ENCODE measurements at places on chromosomes 3 and 15. TPM values are rescaled to one million over a fixed set of nuclear protein-coding genes. Genes with fewer than 3 reads are reported as not detected.

Gene TRIM71
- polyA plus RNA-seq, result not detected

Gene SAMD7
- not detected for polyA plus RNA-seq

Gene PLD1
- not detected for polyA plus RNA-seq

Gene LRRC49
- polyA plus RNA-seq, result not detected

Gene PTPRG
- polyA plus RNA-seq, result not detected

Gene CFAP100
- polyA plus RNA-seq, result not detected

Gene CELSR3
- 0.42 TPM for polyA plus RNA-seq

Gene KIF7
- 0.17 TPM for polyA plus RNA-seq

Gene ALPK3
- polyA plus RNA-seq, result not detected

Gene BCHE
- not detected for polyA plus RNA-seq

Gene MYEF2
- 2.3 TPM for polyA plus RNA-seq

Gene NRG4
- not detected for polyA plus RNA-seq

Gene LRRN1
- polyA plus RNA-seq, result 1.7 TPM

Gene CP
- not detected for polyA plus RNA-seq

Gene COLQ
- polyA plus RNA-seq, result 0.15 TPM

Gene GRAMD1C
- not detected for polyA plus RNA-seq

Gene HES1
- not detected for polyA plus RNA-seq

Gene CD47
- polyA plus RNA-seq, result 164 TPM

Gene PLSCR2
- 1.2 TPM for polyA plus RNA-seq

Gene SERPINI2
- not detected for polyA plus RNA-seq

Gene OR5K2
- not detected for polyA plus RNA-seq

Gene DLEC1
- polyA plus RNA-seq, result 0.37 TPM

Gene OIP5
- not detected for polyA plus RNA-seq

Gene MORC1
- polyA plus RNA-seq, result not detected

Gene SEC62
- 170 TPM for polyA plus RNA-seq

Gene NLGN1
- not detected for polyA plus RNA-seq

Gene C3orf33
- 4.4 TPM for polyA plus RNA-seq

Gene ITIH1
- not detected for polyA plus RNA-seq

Gene XCR1
- polyA plus RNA-seq, result not detected

Gene C3orf85
- not detected for polyA plus RNA-seq

Gene CCK
- not detected for polyA plus RNA-seq

Gene ARHGEF26
- 0.08 TPM for polyA plus RNA-seq

Gene ZNF660
- 0.28 TPM for polyA plus RNA-seq

Gene GOLGA6A
- 0.05 TPM for polyA plus RNA-seq

Gene KCNMB2
- not detected for polyA plus RNA-seq

Gene IL20RB
- polyA plus RNA-seq, result not detected
